Stimulated activated CD4-positive, alpha-beta T cell treated with anti-CD3 and anti-CD28 coated beads, Interleukin-4, amount 100 ng/mL, for 48 hours (primary cell): ENCODE measurements at places on chromosomes 3 and 15.

DNA sequence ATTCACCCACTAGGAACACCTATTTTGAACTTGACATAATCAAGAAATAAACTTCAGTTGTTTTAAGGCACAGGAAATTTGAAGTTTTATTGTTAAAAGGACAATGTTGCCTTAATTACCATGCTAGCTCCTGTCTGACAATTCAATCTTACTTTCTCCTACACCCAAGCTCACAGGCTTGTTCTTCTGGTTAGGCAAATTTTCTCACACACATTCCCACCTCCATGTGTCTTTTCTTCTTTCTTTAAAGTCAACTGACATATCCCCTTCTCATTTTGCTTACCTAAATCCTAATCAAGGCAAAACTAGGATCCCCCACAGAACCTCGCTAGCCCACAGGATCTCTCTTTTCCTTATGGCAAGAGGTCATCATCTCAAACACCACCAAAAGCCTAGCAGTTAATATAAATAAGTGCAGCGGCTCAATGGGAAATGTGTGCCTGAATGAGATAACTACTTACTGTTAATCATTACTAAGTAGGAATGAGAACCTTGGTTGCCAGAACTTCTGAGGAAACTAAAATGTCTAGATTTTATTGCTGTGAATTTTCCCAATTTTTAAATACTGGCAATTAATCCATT lies 189.3 kb downstream of the PLCH1 start:
- DNase-seq: no peak

DNA sequence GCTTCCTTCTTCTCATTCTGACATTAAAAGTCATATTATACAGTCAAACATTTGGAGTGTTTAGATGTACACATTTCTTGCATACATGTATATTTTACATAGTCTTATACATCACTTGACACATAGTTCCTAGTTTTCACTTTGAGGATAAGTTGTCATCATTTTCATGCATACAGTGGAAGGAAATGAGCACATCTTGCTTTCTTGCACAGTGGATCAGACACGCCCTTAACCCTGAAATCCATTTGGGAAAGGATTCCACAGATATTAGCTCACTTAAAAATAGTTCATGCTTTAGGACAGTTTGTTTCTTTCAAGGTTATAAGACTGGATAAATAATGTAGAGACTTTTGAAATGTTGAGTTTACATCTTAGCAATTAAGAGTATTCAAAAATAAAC lies 148.6 kb upstream of the MME start:
- DNase-seq: no peak

DNA sequence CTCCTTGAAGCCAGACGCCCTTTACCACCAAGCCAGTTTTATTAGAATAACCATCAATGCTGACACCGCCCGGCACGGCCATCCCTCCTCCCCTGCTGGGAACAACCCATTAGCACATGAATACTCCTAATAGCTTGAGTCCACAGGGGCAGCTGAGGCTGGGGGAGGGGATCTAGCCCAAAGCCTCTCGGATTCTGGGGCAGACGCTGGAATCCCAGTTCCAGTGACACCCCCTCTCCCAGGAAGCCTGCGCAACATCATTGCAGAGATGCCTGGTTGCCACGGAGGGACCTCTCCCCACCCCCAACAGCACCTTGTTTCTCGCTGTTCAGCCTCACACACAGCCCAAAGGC lies 1.2 kb upstream of the LINGO1 start:
- DNase-seq: no peak

- DNase-seq: no peak
These were observed 763.4 kb upstream of the GOLIM4 start for GRCh38 chr3:168859143-168859542.

GRCh38 chr3:128348805-128349531 lies 117.7 kb downstream of the DNAJB8 start:
- DNase-seq: no peak
